ENCODE measurements at places on chromosomes 5 and 9.

GRCh38 chr5:96209829-96210228 lies 223.2 kb downstream of the PCSK1 start:
- DNase-seq, result no peak

DNA sequence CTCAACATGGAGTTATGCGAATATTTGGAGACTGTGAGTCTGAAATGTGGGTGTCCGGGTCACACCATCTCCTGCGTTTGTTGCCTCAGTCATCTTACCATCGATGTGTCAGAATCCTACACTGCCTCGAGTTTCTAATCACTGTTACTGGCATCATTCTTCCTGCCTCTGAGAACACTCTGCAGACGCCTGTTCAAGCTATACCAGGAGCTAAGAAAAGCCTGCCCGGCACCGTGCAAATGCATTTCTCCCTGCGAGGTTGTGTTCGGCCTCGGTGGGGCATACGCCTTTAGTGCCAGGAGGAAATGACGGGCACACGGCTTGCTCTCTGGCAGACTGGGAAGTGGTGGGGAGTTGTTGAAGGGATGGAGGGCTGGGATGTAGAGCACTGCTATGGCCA lies 31.2 kb upstream of the SLC25A51 start:
- no peak for DNase-seq

DNA sequence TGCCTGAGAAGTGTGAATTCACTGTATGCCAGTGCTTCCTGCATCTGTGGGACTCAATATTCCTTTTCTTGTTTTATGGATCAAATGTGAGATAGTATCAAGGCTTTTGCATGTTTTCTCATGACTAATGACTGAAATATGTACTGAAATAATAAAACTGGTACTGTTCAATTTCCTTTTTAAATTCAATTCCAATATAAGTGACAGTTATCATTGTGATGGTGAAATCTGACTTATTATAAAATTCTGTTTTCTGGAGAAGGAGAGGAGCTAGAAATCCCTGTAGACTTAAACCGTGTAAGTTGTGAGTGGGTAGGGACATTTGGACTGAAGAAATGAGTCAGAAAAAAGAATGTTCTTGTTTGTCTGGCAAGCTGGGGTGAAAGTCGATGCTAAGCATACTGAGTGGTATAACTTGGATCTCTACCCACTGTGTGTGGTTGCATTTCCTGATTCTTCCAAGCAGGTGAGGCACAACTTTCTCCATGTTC lies 245.2 kb downstream of the EFNA5 start:
- DNase-seq, result no peak

- no peak for DNase-seq
Measured at GRCh38 chr9:77521091-77521490, 127.0 kb downstream of the GNA14 start.

GRCh38 chr5:119928974-119929373 lies 299.6 kb downstream of the FAM170A start:
- DNase-seq, result no peak

DNA sequence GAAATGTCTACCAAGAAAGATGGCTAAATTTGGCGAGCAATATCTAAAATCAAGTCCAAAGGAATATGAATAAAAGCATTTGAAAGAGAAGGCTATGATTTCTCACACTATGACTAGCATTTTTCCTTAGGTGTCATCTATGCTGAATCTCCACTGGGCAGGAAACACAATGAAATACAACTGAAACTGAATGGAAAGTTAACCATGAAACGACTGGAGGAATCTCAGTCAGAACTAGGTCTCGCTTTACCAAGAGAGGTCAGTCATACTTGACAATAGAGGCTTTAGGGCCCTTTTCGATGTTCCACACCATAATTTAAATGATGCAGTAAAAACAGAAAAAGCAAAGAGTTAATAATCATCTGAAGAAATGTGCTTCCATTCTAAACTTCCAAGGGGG lies 339.0 kb downstream of the PDE4D start:
- no peak for DNase-seq

DNA sequence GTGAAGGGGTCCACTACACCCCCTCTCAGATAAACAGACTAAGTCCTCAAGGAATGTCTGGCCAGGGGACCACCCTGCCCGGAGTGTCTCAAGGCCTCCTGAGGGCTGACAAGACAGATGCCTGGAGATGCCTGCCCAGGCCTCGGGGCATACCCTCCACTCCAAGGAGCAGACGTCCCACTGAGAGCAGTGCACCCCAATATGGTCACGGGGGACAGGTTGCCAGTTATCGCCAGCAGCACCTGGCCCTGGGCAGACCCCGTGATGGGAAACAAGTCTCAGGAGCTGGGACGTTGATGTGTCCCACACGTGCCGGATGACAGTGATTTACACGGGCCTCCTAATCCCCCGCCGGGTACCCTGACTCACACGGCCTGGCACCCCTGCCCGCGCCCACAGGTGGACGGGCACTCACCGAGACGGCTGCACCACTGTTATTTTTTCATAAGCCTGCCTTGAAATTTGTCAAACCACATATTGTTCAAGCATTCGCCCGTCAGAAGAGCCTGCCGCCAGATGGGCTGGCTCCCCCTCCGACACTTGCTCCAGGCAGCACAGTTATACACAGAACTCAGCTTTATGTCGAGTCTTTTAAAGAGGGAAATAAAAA lies 43.9 kb downstream of the BARX1 start:
- DNase-seq, result no peak

Data from effector CD4-positive, alpha-beta T cell (primary cell).